Activated naive CD4-positive, alpha-beta T cell treated with Interleukin-2 at 50 U/mL for 16 hours (primary cell): ENCODE measurements at places on chromosomes 5 and 9.

DNA sequence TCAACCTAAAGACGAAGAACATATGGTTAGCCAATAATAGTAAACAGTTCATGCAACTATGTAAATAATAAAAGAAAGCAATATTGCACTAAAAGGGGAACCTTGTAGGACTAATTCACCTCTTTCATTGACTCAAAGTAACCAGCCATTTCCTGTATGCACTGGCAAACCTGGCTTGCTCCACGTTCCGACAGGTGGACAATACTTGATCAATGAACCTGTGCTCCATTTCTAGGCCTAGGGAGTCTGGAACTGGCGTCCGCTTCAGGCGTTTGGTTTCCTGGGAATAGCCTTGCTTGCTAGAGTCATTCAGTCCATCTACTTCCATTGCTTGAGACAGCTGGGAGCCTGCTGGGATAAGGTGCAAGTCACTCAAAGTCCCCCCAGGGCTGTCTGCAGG is 41.6 kb downstream of the PTAR1 start:
- DNase-seq, result no peak

DNA sequence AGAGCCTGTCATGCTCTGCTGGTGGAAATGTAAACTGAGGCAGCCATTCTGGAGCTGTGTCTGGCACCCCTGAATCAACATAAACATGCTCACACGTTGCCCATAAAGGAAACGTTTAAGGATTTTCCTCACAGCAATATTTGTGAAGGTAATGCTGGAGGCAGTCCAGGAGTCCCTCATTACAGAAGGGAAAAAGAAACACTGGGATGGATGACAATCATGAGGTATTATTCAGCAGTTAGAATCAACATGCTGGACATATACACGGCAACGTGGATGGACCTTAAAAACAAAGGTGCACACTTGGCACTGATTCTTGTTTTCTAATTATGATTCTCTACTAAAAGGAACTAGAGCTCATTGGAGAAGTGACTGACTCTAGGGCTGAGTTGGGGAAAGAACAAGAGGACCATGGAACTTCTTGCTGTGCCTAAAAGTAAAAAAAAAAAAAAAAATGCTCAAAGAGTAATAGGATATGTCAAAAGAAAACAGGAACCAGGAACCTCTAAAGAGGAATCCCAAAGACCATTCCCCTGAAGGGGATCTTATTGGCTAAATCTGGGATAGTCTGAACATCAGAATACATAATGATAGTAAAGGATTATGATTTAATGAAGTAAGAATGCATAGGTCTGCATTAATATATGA is 18.6 kb downstream of the B4GALT1 start:
- no peak for DNase-seq

GRCh38 chr5:151351671-151352070 is 4.3 kb upstream of the SLC36A2 start:
- no peak for DNase-seq

DNA sequence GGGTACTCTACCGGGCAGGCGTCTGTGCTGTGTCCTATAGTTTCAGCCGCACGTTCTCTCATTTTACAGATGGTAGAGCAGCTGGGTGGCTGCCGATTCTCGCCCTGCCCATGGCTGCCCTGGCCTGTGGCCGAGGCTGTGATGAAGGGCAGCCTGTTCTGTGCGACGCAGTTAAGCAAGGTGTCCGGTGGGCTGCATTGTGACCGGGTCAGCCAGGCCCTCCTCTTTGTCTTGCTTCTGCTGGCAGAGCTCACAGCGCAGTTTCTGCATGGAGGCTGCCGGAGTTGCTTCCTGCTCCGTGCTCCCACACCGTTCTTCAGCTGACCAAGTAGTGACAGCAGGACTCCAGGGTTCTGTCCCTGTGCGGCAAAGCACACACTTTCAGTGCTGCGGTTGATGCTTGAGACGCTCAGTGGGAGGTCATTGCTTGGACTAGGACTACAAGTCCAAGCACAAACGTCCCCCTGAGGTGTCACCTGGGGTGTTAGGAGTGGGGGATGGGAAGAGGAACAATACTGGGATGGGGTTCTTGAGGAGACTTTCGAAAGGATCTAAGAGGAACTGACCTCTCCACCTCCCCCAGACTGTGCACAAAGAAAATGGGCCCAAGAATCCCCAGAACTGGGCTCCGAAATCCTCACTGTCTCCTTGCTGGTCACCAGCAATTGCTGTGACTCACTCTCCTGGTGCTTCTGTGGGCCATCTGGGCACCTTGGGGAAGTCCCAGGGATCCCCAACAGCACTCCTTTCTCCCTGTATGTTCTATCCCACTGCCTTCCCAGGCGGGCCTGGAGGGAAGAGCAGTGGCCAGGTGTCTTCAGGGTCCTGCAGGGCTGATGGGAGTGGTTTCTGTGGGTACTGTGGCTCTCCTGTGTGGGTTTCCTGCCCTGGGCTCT is 58.2 kb downstream of the GADD45G start:
- no peak for DNase-seq

DNA sequence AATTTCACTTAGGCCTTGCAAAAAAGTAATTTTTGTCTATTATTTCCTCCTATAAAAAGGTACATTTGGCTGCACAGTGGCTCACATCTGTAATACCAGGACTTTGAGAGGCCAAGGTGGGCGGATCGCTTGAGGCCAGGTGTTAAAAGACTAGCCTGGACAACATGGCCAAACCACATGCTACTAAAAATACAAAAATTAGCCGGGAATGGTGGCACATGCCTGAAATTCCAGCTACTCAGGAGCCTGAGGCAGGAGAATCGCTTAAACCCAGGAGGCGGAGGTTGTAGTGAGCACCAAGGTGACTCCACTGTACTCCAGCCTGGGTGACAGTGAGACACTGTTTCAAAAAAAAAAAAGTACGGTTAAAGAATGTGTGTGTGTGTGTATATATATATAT is 15.7 kb downstream of the NUP155 start:
- DNase-seq, result no peak

GRCh38 chr5:72441862-72442540 is 65.2 kb downstream of the ZNF366 start:
- DNase-seq, result no peak

- DNase-seq, result no peak
Measured at GRCh38 chr9:130996676-130997394, 12.1 kb upstream of the LAMC3 start.

GRCh38 chr5:36646507-36647023 is 40.2 kb downstream of the SLC1A3 start:
- no peak for DNase-seq
